Astrocyte (in vitro differentiated cells and primary cell): ENCODE measurements at places on chromosomes 2 and 18.

DNA sequence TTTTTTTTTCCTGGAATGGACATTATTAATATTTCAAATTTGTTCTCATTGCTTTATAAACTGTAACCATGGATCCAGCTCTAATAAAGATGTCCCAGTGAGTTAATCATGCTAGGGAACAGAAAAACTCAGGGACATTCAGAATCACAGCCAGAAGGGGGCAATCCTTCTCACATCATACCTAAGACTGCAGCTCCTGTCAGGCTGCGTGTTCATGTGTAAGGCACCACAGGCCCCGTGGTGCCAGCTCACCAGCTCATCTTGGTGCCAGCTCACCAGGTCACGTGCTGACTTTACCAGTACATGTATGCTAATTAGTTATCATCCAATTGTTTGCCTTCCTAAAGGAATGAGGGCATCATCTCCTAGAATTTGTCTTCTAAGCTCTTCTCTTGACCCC is 84.7 kb upstream of the NEDD4L start:
- peak; percentile 32 for DNase-seq

DNA sequence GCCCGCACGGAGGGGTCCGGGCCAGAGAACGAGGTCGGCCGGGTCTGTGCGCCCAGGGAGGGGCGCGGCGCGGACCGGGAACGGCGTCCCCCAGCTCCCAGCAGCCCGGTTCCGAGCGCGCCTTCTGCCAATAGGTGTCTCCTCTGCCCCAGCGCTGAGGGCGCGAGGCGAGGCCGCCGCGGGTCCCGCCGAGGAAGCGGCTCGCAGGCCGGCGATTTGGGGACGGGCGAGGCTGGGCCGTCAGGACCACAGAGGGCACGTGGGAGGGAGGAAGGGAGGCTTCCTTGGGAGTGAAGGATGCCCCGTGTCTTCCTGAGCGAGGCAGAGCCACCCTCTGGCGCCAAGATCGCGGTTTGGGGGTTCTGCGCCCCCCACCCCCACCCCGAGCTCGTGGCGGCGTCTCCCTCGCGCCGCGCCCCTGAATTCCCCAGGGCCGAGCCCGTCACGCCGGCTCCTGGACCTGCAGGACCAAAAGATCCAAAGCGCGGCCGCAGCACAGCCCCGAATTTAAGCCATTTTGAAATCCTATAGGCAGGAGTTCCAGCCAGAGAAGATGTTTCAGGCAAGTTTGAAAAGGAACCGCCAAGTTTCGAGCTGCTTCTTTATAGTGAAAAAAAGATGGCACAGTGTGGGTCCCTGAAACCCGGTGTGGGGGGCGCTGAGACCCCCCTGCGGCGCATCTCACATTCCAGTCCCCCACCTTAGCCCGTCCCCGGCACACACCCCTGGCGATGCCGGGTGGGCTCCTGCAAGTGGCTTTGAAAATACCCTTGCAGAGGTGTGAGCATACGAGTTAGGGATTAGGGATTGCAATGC is 909 bp downstream of the NFATC1 start:
- peak; percentile 42 for DNase-seq

DNA sequence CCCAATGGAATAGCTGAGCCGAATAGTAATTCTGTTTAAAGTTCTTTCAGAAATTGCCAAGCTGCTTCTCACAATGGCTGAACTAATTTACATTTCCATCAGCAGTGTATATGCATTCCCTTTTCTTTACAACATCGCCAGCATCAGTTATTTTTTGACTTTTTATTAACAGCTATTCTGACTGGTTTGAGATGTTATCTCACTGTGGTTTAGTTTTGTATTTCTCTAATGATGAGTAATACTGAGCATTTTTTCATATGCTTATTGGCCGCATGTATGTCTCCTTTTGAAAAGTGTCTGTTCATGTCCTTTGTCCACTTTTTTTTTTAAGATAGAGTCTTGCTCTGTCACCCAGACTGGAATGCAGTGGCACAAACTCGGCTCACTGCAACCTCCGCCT is 100.7 kb downstream of the C2orf74 start:
- peak; percentile 68 for DNase-seq

GRCh38 chr18:47100212-47100831 is 50.0 kb downstream of the HDHD2 start:
- peak; percentile 41 for DNase-seq

- peak; percentile 41 for DNase-seq
Observed at GRCh38 chr2:187188783-187189631, 259.0 kb downstream of the CALCRL start.

- DNase-seq, result no peak
Observed at GRCh38 chr2:48213646-48214045, 307.3 kb upstream of the FBXO11 start.

- no peak for DNase-seq
Observed at GRCh38 chr18:77079954-77080682, 52.5 kb downstream of the MBP start.

DNA sequence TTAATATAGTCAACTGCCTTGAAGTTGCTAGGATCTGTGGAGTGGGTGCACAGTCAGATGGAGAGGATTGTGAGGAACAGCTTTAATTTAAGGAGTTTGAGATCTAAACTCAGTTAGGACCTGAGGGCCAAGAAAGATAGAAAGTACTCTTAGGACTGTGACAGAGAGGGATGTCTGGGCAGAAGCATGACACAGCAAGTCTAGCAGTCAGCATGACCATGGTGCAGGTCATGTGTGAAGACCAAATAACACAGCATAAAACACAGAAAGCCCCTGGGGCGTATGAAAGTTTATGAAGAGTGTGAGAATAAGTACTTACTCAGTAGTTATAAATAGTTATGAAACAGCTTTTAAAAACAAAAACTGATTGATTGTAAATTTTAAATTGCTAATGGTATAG is 107.2 kb downstream of the GALNT1 start:
- no peak for DNase-seq

- DNase-seq, result peak; percentile 23
Observed at GRCh38 chr2:238670111-238670585, 177.7 kb upstream of the TWIST2 start.

DNA sequence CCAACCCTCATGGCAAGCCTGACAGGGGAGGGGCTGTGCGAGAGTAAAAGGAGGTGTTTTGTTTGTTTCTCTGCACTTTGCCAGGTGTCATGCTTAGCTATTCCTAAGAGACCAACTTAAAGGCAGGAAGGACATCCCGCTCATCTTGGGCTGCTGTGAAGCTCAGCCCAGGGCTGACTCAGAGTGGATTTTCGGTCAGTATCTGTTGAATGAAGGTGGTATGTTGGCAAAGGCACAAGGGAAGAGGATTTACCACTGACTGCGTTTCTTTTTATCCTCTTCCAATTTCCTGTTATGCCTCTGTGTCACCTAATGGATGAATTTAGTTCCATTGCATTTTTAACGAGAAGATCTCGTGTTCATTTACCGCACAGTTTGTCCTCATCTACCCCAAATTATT is 18.9 kb downstream of the TRPM8 start:
- no peak for DNase-seq
